ENCODE measurements at places on chromosomes 7 and 10.

GRCh38 chr10:24526085-24526649, 197.5 kb downstream of the ARHGAP21 start:
- DNase-seq: no peak

GRCh38 chr10:116121640-116122525, 151.1 kb downstream of the GFRA1 start:
- DNase-seq: no peak

- no peak for DNase-seq
These were observed 538.8 kb downstream of the TCERG1L start for GRCh38 chr10:130772676-130773075.

GRCh38 chr7:138729444-138729843, 28.3 kb upstream of the SVOPL start:
- DNase-seq: no peak

GRCh38 chr10:118459642-118460193, 117.6 kb upstream of the FAM204A start:
- peak; percentile 45 for DNase-seq

DNA sequence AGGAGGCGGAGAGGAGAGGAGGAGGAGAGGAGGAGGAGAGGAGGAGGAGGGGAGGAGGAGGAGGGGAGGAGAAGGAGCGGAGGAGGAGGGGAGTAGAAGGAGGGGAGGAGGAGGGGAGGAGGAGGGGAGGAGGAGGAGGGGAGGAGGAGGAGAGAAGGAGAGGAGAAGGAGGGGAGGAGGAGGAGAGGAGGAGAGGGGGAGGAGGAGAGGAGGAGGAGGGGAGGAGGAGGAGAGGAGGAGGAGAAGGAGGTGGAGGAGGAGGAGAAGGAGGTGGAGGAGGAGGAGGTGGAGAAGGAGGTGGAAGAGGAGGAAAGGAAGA, 15.5 kb upstream of the CRCP start:
- no peak for DNase-seq

- DNase-seq: no peak
These were observed 64.2 kb downstream of the CFAP46 start for GRCh38 chr10:132878091-132878729.

DNA sequence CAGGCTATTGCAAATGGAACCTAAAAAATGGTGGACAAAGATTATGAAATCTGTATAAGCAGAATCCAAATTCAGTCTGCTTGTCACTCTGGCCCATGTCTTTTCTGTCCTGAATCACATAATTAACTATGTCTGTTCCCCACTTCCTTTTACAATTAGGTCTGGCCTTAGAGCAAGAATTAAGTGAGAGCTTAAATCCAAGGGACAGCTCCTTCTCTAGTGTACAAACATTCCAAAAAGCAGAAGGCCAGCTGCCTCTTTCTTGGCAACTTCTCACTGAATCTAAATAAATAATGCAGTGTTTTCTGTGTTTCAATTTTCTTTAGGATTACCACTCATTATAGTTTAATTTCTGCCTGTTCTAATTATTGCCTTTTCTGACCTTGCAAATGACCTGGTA, 39.3 kb upstream of the NEBL start:
- DNase-seq: no peak

GRCh38 chr10:133364645-133365431, 7.0 kb upstream of the FUOM start:
- no peak for DNase-seq

- DNase-seq: no peak
These were observed 314.9 kb upstream of the SEMA3A start for GRCh38 chr7:84509522-84509921.

- no peak for DNase-seq
These were observed 86.6 kb upstream of the LEP start for GRCh38 chr7:128154504-128154903.

- DNase-seq: no peak
These were observed 284.2 kb downstream of the C7orf25 start for GRCh38 chr7:42627626-42628025.

- no peak for DNase-seq
These were observed 303.5 kb downstream of the AHR start for GRCh38 chr7:17601921-17602320.

DNA sequence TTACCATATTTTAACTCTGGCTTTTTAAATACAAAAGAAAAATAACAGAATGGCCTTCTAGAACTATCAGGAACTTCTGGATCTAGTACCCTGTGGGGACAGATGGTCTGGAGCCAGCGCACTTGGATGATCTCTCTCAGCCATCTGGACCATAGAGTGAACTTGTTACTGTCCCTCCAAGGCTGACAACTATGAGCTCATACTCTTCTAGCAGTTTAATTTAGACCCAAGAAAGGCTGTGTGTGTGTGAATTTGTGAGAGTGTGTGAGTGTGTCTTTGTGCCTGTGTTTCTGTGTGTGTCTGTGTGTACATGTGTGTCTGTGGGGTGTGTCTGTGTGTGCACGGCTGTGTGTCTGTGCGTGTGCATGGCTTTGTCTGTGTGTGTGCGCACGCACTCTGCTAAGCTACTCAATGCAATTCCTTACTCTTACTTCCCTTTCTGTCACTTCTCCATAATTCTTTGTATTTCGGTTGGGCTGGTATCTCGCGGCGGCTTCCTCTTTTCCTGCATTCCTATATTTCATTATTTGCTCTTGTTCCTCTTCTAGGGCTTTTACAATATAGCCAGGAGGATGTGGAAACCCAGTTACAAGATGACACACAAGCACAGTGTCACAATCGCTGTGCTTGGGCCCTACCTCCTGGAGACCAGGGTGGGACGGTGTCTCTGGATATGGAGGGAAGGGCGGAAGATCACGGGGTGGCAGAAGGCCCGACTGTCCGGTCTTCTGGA, 51.9 kb downstream of the IKZF1 start:
- DNase-seq: no peak

DNA sequence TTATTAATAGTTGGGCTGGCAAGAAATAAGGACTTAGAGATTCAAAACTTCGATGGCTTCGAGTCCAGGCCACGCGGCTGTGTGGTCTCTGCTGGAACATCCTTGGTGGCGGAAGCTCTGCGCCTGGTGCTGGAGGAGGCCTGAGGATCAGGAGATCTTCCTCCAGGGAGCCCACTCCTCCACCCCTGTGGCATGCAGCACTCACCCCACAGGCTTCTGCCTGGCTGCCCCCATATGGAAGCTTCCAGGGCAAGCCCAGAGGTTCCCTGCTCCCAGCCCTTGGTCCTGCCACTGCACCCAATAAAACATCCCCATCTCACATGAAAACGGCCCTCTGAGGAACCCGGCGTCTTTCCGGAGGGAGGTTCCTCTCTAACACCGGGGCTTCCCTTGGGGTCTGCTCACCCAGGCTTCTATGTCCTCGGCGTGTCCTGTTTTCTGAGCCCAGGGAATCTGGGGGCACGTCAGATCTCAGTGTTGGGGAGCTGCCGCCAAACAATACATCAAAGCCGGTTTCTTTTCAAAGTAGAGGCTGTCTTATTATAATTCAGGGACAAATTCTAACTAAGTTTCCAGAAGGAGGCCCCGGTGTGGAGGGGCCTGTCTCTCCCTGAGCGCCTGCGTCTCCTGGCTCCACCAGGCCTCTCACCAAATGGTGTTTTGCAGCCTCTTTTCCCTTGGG, 32.4 kb downstream of the CALML3 start:
- DNase-seq: no peak

DNA sequence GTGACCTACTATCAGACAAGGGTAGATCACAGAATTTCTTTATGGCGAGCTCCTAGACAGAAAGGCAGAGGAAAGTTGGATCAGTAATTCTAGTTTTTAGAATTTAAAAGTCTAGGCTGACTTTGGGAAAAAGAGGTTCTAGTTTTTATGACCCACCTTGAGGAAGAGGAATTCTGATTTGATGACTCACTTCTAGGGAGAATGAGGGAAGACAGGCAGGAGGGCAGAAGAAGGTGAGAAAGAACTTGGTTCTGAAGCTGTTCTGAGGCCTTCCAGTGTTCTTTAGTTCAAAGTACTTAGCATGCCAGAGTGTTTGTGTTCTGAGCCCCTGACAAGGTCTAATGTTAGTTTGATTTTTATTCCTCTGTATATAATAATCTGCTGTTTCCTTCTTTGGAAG, 97.2 kb downstream of the PODXL start:
- DNase-seq: no peak

DNA sequence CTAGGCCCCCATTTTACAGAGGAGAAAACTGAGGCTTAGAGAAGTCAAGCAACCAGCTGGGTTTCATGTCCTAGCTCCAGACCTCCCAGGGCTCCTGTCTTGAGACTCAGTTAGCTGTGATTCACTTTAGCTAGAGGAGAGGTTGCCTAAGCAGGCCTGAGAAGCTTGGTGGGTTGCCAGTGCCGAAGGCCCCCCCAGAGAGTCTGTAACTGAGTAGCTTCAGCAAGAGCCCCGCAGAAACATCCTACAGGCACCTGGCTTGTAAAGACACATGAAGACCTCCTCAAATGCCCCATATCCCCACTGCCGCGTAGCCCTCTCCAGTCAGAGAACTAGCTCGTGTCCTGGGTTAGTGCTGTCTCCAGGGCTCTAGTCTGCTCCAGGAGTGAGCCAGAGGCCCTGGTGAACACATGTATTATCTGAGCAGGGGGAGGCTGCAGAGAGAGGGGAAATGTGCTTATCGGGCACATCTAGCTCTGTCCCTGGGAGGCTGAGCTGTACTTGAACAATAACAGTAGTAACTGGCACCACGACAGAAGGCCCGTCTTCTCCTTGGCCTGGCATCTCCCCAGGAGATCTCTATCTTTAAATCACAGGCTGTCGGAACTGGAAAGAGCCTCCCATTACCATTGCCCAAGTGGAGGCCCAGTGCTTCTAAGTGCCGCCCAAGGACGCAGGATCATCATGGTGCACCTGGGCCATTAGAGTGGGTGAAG, 28.9 kb downstream of the UNC5B start:
- DNase-seq: no peak

DNA sequence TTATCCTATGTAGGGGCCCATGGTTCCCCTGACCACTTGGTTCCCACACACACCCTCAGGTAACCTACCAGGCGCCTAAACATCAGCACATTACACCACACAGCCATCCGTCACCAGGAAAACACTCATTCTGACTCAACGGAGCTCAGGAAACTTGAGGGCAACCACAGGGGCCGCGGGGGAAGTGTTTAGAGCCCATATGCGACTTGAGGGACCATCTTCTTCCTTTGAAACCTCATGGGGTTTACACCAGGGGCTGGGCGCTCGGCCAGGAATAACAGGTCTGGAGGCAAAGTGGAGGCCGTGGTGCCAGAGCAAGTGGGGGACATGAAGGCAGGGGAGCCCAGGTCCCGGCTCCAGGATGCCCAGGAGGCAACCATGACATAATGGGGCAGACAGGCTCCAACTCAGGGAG, 1.5 kb downstream of the STX1A start:
- DNase-seq: no peak

GRCh38 chr10:85946713-85947326, 419.8 kb downstream of the GRID1 start:
- DNase-seq: no peak
